ENCODE measurements at places on chromosomes 2 and 18.

DNA sequence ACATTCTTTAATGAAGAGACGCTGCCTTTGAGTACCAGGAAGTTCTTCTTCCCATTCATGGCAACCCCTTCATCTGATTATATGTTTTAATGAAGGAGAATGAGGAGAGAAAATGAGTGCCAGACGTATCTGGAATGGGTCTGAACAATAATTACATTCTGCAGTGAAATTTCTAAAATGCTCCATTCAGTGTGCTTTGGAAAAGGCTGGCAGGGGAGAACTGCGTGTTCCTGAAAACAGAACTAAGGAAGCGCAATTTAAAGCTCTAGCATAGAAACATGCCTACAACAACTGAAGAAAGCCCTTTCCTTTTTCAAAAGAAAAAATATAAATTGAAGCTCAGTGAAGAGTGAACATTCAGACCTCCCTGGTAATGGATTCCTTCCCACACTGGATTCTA, 58.8 kb downstream of the BOD1L2 start:
- no peak for DNase-seq

- no peak for DNase-seq
Measured at GRCh38 chr18:48600456-48601090, 61.7 kb downstream of the CTIF start.

DNA sequence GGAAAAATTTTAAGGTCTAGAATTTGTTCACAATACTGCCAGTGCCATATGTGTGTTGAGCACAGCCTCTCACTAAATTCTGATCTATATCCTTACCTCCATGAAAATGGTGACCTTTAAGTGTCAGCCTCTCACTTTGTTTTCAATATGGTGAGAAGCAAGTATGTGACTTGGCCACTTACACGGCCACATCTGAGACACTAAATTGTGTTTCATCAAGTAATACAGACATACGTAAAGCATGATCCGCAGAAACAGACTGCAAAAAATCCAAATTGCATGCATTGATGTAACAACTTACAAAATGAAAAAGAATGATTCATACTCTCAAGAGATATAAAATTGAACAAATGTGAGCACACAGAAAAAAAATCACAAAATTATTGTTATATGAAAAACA, 55.2 kb upstream of the UGP2 start:
- no peak for DNase-seq

- no peak for DNase-seq
Measured at GRCh38 chr2:135198481-135198880, 146.4 kb downstream of the RAB3GAP1 start.

GRCh38 chr2:205441524-205441923, 240.8 kb upstream of the NRP2 start:
- no peak for DNase-seq

GRCh38 chr2:237616734-237617586, 10.4 kb upstream of the LRRFIP1 start:
- no peak for DNase-seq

GRCh38 chr18:7958081-7958896, 391.2 kb downstream of the PTPRM start:
- no peak for DNase-seq

- DNase-seq = no peak
Measured at GRCh38 chr2:43825841-43826240, 12.8 kb downstream of the ABCG5 start.

GRCh38 chr18:56130481-56130880, 507.9 kb downstream of the TXNL1 start:
- peak; percentile 57 for DNase-seq

- DNase-seq = no peak
Measured at GRCh38 chr18:42437646-42438045, 482.6 kb downstream of the PIK3C3 start.

DNA sequence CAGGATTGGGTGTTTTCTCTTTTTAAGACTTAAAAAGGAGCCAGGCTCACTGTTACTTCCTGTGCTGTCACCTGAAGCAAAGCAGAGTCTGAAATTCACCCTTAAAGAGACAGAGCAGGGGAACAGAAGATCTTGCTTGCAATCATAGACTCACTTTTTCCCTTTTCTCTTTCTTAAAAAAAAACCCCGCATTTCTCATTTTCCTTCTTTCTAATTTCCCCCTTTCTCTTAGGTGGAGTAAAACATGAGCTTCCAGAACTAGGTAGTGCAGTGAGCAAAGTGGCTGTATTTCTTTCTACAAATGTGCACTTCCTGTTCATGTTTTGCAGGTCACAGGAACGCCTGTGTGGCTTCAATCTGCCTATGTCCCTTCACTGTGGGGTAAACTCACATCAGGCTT, 381.2 kb downstream of the LPIN1 start:
- no peak for DNase-seq

DNA sequence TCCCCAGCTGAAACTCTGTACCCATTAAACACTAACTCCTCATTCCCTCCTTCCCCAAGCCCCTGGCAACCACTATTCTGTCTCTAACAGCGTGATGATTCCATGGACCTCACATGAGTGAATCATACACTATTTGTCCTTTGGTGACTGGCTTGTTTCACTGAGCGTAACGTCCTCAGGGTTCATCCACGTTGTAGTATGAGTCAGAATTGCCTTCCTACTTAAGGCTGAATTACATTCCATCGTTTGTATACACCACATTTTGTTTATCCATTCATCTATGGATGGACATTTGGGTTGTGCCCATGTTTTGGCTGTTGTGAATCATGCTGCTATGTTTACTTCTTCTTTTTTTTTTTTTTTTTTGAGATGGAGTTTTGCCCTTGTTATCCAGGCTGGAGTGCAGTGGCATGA, 19.6 kb upstream of the CABLES1 start:
- DNase-seq = peak; percentile 62

- no peak for DNase-seq
Measured at GRCh38 chr2:119487434-119488244, 36.6 kb downstream of the SCTR start.

Data from suppressor macrophage treated with lipopolysaccharide for 4 hours (primary cell).